ENCODE measurements at places on chromosomes 2 and 18.

DNA sequence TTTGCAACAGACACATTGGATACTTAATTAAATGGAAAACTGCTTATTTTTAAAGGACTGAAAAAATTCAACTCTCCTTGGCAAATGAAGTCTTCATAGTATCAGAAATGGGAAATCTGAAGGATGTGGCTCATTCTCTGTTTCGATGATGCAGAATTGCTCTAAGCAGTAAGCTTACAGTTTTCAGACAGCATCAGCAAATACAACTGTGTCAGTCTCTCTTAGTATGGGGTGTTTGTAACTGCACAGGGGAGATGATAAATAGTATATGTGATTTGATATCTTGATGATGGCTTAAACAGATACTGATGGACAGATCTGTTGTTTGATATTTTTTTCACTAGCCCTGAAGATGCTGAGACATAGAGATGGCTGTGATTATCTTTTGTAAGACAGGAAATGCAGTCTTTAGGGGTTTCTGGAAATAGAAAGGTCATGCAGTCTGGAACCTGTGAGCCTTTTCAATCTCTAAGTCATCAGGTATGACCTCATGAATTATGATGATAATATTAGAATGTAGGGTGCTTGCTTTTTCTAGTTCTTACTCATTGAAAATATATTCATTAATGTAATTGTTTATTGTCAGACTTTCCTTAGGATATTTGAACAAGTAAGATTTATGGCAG, 84.2 kb downstream of the SLC4A10 start:
- DNase-seq, result no peak

DNA sequence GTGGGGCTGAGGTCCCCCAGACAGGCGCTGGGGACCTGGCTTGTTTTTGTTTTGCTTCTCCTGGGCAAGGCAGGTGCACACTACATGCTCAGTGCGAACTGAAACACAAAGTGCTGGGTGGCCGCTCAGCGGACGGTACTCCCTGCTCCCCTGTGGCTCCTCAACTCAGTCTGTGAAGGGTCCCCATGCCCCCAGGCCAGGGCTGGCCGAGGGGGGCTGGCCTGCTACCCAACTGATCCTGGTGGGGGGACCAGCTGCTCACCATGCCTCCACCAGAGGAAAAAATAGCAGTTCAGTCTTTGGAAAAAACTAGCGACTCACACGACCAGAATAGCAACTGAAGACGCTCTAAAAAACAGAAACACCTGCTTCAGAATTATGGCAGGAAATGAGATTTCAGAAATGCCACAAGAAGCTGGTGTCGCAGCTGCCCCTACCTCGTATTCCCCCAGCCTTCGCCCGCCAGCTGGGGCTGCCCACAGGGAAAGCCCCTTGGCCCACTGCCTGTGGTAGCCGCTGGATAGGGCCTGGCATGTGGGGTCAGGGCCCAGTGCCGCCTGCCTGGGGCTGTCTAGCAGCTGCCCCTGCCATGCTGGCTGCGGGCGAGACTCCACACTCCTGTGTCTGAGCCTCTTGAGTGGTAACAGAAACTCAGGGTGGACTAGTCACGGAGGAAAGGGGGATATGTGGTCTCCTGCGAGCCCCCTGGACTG, 43.7 kb downstream of the MEX3C start:
- no peak for DNase-seq

GRCh38 chr2:238730001-238730669, 117.8 kb upstream of the TWIST2 start:
- DNase-seq, result no peak

DNA sequence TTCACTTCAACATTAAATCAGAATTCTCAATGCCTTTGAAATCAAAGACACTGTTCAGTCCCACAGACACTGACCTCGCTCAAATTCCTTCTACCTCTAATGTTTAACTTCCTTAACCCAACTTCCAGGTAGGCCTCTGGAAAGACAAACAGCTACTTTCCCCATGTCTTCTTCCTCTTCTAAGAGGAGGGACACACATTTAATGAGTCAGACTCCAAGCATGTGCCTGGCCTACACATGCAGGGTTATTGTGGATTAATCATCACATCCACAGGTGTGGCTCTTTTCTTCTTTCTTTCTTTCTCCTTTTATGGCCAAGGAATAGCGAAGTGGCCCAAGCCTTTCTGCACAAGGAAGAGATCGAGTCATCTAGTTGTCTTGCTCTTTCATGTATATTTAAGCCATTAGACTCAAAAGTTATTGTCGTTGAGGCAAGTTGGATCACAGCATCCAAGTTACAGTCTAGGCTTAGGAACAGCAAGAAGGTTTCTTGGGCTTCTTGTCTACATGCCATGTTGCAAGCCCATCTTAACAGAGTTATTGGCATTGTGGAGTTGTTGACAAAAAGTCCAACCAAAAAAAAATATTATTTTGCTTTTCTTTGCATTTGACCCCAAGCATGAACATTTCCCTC, 387.8 kb downstream of the IRS1 start:
- no peak for DNase-seq

DNA sequence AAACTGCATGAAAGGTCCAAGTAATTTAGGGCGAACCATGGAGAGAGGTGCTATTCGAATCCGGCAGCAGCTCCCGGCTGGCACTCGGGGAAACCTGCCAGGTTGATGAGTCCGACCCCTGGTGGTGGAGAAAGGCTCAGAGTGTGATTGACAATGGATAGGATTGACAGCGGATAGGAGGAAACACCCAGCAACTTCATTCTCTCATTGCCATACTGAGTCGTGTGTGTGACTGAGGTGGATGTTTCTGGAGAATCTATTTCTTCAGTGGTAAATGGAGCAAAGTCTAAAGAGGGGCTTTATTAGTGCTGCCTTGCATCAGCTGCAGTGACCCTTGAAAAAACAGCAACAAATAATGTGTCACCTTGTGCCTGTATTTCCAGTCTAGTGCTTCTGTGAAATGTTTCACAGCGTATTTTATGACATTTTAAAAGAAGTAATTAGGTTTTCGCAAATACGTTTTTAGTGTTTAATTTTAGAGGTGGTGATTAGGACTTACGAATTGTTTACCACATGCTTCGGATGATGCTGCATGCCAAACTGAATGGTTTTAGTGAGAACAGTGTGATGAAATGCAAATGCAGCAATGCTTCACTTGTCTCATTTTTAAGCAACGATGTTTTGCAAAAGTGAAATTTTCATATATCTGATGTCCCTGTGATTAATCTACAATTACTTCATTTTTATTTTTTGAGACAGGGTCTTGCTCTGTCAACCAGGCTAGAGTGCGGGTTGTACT, 102.0 kb downstream of the DCDC2C start:
- no peak for DNase-seq

GRCh38 chr2:207513551-207514257, 16.1 kb upstream of the CREB1 start:
- DNase-seq, result no peak

- DNase-seq, result no peak
Observed at GRCh38 chr2:197799068-197799467, 5.3 kb upstream of the PLCL1 start.

GRCh38 chr2:187379869-187380268, 68.2 kb downstream of the CALCRL start:
- DNase-seq, result no peak

Data from posterior cingulate gyrus (tissue), 11 donors.